Lung (tissue), 17 donors: ENCODE measurements at places on chromosomes 6 and 20.

DNA sequence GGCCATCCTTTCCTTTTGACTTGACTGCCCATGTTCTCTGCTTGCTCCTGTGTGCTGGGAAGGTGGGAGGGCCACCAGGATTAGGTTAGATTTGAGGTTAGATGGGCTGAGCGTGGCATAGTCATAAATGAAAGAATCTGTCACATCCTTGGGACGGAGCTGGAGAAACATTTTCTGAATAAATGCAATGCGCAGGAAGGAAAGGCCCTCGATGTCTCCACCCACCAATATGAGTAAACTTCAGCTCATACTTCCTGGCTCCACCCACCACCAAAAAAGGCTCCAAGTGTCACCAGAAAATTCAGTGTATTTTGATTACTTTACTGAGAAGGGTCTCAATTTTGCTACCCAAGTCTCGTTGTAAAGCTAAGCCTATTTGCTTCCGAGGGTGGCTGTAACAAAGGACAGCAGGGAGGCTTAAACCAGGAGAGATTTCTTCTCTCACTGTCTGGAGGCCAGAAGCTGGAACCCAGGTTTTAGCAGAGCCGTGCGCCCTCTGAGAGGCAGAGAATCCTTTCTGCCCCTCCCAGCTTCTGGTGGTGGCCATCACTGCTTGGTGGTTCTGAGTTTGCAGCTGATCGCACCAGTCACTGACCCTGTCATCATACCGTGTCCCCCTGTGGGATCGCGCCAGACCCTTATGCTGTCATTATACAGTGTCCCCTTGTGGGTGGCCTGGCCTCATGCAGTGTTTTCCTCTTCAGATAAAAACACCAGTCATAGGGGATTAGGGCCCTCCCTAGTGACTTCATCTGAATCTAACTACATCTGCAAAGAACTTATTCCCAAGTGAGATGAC is 137.8 kb downstream of the TTLL2 start:
- no peak for DNase-seq
- no peak overlapping the region for H3K4me3 ChIP-seq
- H3K27me3 ChIP-seq = no peaks in the 10 kb centered on the region

GRCh38 chr6:166165558-166166313 is 1.9 kb downstream of the TBXT start:
- H3K36me3 ChIP-seq = no peaks in the 10 kb centered on the region
- H3K27ac ChIP-seq = no peak overlapping the region
- H3K4me3 ChIP-seq = no peak overlapping the region
- H3K27me3 ChIP-seq = peaks cover 31% of the 10 kb centered on the region
- peaks cover 13% of the 10 kb centered on the region for H3K4me1 ChIP-seq
- no peak for DNase-seq

DNA sequence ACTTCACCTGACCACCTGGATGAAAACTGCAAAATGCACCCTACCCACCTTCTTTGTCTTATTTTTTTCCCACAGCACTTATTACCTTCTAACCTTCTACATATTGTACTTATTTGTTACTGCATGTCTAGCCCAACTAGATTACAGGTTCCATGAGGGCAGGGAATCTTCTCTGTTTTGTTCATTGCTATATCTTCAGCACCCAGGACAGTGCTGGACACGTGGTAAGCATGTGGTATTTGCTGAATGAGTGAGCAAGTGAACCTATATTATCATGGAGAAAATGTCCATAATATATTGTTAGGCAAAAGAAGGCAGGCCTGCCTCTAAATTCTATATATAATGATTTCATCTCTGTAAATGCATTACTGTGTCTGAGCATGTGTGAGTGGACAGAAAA is 107.0 kb downstream of the TRERF1 start:
- DNase-seq = no peak
- no peaks in the 10 kb centered on the region for H3K27me3 ChIP-seq
- no peaks in the 10 kb centered on the region for H3K4me1 ChIP-seq
- no peak overlapping the region for H3K4me3 ChIP-seq
- no peaks in the 10 kb centered on the region for H3K36me3 ChIP-seq

DNA sequence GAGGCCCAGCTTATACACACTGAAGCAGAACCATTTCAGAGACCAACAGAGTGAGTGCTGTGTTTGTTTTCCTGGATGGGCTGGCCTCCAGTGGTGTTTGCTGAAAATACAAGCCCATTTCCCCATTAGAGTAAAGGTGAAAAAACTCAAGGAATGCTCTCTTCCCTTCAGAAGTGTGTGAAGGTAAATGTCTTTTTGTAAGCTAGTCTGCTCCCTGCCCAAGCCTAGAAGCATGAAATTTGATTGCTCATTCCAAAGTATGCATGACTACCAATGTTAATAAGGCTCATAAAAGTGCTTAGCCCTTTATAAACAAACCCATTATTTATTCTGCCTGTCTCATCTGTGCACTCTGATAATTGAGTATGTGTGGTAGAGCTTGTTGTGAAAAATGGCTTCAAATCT is 59.1 kb downstream of the ADGRF1 start:
- H3K4me1 ChIP-seq = no peaks in the 10 kb centered on the region
- no peaks in the 10 kb centered on the region for H3K27me3 ChIP-seq
- DNase-seq = peak; percentile 38

GRCh38 chr6:4351520-4352321 is 216.3 kb upstream of the ECI2 start:
- peaks cover 15% of the 10 kb centered on the region for H3K27me3 ChIP-seq
- DNase-seq = peak; percentile 46
- H3K4me3 ChIP-seq = no peak overlapping the region
- no peaks in the 10 kb centered on the region for H3K36me3 ChIP-seq
- peaks cover 11% of the 10 kb centered on the region for H3K4me1 ChIP-seq

GRCh38 chr6:161316531-161316930 is 42.7 kb upstream of the AGPAT4 start:
- no peaks in the 10 kb centered on the region for H3K27me3 ChIP-seq
- no peak overlapping the region for H3K27ac ChIP-seq
- no peaks in the 10 kb centered on the region for H3K4me1 ChIP-seq
- no peak overlapping the region for H3K4me3 ChIP-seq
- no peak for DNase-seq

GRCh38 chr6:145332011-145332410 is 403.3 kb downstream of the EPM2A start:
- no peak overlapping the region for H3K4me3 ChIP-seq
- H3K36me3 ChIP-seq = no peaks in the 10 kb centered on the region
- no peaks in the 10 kb centered on the region for H3K27me3 ChIP-seq
- no peaks in the 10 kb centered on the region for H3K4me1 ChIP-seq
- H3K27ac ChIP-seq = no peak overlapping the region

DNA sequence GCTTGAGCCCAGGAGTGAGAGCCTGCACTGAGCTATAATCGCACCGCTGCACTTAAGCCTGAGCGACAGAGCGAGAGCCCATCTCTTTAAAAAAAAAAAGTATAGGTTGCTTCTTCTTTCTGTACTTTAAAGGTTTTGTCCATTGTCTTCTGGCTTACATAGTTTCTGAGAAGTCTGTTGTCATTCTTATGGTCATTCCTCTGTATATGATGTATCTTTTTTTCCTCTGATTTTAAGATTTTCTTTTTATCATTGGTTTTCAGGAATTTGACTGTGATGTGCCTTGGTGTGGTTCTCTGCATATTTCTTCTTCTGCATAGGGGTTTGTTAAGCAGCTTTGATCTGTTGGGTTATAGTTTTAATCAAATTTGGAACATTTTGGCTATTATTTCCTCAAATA is 29.1 kb downstream of the QRSL1 start:
- H3K27me3 ChIP-seq = no peaks in the 10 kb centered on the region
- DNase-seq = no peak
- peaks cover 21% of the 10 kb centered on the region for H3K36me3 ChIP-seq
- H3K4me3 ChIP-seq = no peak overlapping the region

DNA sequence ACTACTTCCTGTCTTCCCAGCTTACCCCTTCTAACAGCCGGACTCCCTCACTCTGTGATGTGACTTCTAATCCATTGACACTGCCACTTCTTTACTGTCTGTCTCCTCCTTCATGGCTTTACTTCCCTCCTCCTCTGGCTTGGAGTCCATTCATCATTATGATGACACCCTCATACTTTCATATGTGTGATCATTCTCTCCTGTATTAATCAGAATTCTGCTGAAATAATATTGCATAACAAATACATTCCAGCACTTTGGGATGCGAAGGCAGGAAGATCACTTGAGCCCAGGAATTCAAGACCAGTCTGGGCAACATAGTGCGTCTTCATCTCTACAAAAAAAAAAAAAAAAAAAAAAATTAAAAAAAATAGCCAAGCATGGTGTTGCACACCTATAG is 147.9 kb upstream of the BTBD3 start:
- H3K4me3 ChIP-seq = no peak overlapping the region
- no peak for DNase-seq
- H3K27ac ChIP-seq = no peak overlapping the region

- H3K27me3 ChIP-seq = no peaks in the 10 kb centered on the region
- no peak overlapping the region for H3K27ac ChIP-seq
- no peaks in the 10 kb centered on the region for H3K4me1 ChIP-seq
- DNase-seq = no peak
Observed at GRCh38 chr20:50472693-50473664, 37.2 kb upstream of the PTPN1 start.

DNA sequence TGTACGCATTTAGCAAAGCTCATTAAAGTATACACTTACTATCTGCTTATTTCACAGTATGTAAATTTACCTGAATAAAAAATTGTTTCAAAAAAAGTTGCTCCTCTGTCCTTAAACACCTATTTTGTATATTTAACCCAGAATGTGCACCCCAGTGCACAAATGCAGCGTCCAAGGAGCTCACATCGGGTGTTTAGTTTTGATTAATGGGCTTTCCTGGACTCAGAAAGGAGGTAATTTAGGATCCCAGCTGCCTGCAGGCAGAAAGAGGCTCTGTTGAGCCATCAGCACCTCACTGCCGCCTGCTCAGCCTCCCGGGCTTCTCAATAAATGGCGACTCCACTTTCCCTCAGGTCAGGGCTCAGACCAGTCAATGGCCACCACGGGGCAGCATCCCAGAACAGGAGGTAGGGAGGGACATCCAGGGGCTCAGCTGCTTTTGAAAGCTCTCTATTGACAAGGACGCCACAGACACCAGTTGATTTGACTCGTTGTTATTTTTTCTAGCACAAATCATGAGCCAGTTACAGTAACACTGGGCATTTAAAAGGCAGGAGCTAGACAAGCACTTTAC is 70.2 kb upstream of the TBC1D7 start:
- no peak overlapping the region for H3K4me3 ChIP-seq
- H3K36me3 ChIP-seq = no peaks in the 10 kb centered on the region
- no peaks in the 10 kb centered on the region for H3K27me3 ChIP-seq
- no peak for DNase-seq
- H3K4me1 ChIP-seq = peaks cover 14% of the 10 kb centered on the region

DNA sequence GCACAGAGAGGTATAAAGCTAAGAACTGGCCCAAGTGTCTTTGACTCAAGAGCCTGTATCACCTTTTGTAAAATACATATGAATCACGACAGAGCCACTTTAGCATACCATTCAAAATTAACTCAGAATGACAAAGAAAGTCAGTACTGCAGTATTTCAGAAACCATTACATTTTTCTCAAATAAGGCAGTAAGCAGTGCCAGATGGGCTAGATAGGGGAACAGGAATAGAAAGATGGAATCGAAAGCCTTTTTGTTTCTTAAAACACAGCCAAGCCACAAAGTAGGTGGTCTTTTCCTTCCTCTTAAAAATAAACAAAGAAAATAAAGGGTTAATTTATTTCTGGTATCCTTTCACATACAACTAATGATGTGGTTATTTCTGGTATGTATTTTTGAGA is 10.3 kb downstream of the CLDN20 start:
- H3K4me3 ChIP-seq = no peak overlapping the region
- DNase-seq = no peak
- H3K27ac ChIP-seq = peak overlapping the region; percentile 21
- H3K27me3 ChIP-seq = no peaks in the 10 kb centered on the region

DNA sequence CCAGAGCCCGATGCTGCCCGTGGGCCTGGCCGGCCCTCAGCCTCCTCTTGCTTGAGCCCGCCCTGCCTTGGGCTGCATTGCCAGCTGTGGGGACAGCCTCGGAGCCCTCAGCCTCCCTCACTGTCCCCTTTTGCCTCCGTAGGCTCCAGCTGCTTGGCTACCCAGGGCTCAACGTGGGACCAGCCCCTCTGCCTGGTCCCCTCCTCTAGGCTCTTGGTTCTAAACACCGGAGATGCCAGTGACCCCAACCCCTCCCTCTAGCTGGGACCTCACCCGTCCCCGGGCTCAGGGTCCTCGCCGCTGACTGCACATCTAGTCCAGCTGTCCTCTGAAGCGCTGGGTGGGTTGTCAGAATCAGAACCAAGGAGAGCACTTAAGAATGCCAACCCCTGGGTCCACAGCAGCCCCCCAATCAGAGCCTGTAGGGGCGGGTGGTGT is 345.2 kb downstream of the ZFAND3 start:
- no peak overlapping the region for H3K27ac ChIP-seq
- no peaks in the 10 kb centered on the region for H3K27me3 ChIP-seq
- H3K4me3 ChIP-seq = no peak overlapping the region
- H3K36me3 ChIP-seq = no peaks in the 10 kb centered on the region
- DNase-seq = no peak

GRCh38 chr6:131929264-131929663 is 21.9 kb downstream of the CCN2 start:
- H3K27me3 ChIP-seq = no peaks in the 10 kb centered on the region
- DNase-seq = no peak
- H3K36me3 ChIP-seq = no peaks in the 10 kb centered on the region
- no peak overlapping the region for H3K4me3 ChIP-seq
- H3K4me1 ChIP-seq = no peaks in the 10 kb centered on the region

- peaks cover 13% of the 10 kb centered on the region for H3K4me1 ChIP-seq
- H3K4me3 ChIP-seq = no peak overlapping the region
- H3K27ac ChIP-seq = peak overlapping the region; percentile 86
- H3K36me3 ChIP-seq = no peaks in the 10 kb centered on the region
- peak; percentile 80 for DNase-seq
- H3K27me3 ChIP-seq = no peaks in the 10 kb centered on the region
Observed at GRCh38 chr6:6686748-6687601, 98.5 kb downstream of the LY86 start.

GRCh38 chr20:40493071-40493470 is 196.0 kb downstream of the MAFB start:
- H3K36me3 ChIP-seq = no peaks in the 10 kb centered on the region
- no peak overlapping the region for H3K4me3 ChIP-seq
- no peak overlapping the region for H3K27ac ChIP-seq
- peaks cover 2% of the 10 kb centered on the region for H3K4me1 ChIP-seq
- DNase-seq = peak; percentile 92

DNA sequence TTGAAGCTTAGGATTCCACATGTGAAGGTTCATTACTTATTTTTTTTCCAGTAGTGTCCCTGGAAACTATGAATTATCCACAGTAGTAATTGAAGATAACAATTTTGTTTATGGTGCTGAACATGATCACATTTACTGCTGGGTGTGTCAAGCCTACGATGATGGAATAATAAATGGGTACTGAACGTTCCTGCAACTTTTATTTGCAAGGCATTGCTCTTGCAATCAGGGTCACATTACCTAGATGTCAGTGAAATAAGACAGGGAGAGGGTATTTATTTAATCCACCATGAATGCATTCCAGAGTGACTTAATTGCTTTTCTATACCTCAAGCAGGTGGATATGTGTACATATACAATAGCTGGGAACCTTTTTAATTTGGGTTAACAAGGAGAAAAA is 27.0 kb upstream of the MLIP start:
- no peak for DNase-seq
- H3K27ac ChIP-seq = no peak overlapping the region
- H3K4me1 ChIP-seq = no peaks in the 10 kb centered on the region
- H3K4me3 ChIP-seq = no peak overlapping the region
- peaks cover 3% of the 10 kb centered on the region for H3K36me3 ChIP-seq
- no peaks in the 10 kb centered on the region for H3K27me3 ChIP-seq

- no peak overlapping the region for H3K4me3 ChIP-seq
- peaks cover 4% of the 10 kb centered on the region for H3K36me3 ChIP-seq
- DNase-seq = no peak
- no peak overlapping the region for H3K27ac ChIP-seq
- peaks cover 3% of the 10 kb centered on the region for H3K4me1 ChIP-seq
Observed at GRCh38 chr6:90264561-90264960, 32.1 kb downstream of the BACH2 start.
